Aorta (tissue), 5 donors: ENCODE measurements at places on chromosomes 5 and 9. TPM values are rescaled to one million over a fixed set of nuclear protein-coding genes. Genes with fewer than 3 reads are reported as not detected.

The SLCO6A1 gene
- 0.75 TPM for total RNA-seq

The ADAMTS16 gene
- 0.81 TPM for total RNA-seq

The DMRT3 gene
- total RNA-seq = 1.2 TPM

The INSYN2B gene
- 0.10 TPM for total RNA-seq

The TMEM232 gene
- 2.5 TPM for total RNA-seq

- no peak for DNase-seq
These were observed 107.9 kb upstream of the RAPGEF1 start for GRCh38 chr9:131847665-131848354.

DNA sequence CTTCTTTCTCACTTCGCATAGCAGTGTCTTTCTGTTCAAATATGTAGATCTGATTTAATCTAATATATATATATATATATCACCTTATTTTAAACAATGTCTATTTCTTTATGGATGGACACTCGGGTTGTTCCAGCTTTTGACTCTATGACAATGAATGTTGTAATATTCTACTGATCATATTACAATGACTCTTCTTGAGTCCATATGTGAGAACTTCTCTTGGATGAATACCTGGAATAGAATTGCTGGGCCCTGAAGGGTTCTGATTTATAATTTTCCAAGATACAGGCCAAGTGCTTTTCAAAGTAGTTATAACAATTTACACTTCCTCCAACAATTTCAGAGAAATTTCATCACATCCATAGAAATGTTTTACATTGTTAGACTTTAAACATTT, 28.8 kb downstream of the NTRK2 start:
- DNase-seq = no peak

DNA sequence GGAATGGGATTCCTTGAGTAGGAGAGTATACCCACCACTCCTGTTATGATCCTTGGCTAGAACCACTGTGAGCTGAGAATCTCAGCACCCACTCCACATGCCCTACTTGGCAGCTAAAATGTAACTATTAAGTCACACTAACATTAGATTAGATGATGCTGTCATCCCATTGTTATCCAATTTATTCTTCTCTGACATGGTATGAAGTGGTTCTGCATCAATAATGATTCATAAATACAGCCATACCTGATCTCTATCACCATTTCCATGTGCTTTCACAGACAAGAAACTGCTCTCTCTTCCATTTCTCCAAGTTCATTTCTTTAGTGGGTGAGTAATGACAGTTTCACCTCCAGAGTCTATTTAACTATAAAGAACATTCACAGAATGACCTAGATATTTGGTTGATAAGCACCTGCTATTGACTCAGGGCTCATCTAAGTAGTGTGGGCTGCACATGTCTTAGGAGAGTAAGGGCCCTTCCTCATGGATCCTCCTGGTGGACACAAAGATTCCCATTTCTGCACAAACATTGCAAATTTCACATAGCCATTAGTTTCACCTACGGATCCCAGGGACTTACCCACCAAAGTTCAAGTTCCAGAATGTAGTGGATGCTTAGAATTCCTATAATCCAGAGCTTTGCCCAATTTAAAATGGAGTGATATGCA, 187.9 kb downstream of the EBF1 start:
- no peak for DNase-seq

- no peak for DNase-seq
These were observed 71.0 kb downstream of the NREP start for GRCh38 chr5:111685969-111686368.

DNA sequence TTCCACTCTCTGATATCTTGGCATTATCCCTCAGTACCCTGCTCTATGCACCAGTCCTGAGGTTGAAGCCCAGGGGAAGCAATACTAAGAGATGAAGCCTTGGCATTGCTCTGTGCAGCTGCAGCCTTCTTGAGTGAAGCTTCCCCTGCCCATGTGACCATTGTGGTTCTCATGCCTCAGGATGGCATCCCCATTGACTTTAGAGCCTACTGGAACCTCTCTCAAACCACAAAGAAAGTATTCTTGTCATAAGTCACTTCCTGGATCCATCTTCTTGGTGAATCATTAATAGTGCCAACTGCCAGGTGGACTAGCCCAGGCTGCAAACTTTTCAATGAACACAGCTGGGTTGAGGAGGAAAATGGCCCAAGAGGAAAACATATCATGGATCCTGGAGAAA, 283.9 kb upstream of the RFX3 start:
- no peak for DNase-seq

DNA sequence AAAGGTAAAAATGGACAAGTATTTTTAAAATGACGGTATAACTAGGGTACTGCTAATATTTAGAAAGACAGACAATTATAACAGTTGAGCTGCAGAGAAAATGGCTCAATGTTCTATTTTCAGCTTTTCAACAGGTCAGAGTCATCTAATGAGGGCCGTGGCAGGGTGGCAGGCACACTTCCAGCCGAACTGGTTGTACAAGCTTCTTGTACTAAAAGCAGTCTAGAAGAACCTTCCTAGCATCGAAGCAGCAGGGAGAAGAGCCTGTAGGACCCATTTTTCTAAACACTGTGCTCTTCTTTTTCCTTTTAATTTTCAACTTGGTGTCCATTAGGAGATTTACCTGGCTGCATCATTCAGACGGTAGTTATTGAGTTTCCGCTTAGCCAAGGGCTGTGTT, 85.6 kb downstream of the SLC28A3 start:
- DNase-seq = no peak

GRCh38 chr5:108898707-108899106, 151.0 kb downstream of the FER start:
- DNase-seq = no peak

DNA sequence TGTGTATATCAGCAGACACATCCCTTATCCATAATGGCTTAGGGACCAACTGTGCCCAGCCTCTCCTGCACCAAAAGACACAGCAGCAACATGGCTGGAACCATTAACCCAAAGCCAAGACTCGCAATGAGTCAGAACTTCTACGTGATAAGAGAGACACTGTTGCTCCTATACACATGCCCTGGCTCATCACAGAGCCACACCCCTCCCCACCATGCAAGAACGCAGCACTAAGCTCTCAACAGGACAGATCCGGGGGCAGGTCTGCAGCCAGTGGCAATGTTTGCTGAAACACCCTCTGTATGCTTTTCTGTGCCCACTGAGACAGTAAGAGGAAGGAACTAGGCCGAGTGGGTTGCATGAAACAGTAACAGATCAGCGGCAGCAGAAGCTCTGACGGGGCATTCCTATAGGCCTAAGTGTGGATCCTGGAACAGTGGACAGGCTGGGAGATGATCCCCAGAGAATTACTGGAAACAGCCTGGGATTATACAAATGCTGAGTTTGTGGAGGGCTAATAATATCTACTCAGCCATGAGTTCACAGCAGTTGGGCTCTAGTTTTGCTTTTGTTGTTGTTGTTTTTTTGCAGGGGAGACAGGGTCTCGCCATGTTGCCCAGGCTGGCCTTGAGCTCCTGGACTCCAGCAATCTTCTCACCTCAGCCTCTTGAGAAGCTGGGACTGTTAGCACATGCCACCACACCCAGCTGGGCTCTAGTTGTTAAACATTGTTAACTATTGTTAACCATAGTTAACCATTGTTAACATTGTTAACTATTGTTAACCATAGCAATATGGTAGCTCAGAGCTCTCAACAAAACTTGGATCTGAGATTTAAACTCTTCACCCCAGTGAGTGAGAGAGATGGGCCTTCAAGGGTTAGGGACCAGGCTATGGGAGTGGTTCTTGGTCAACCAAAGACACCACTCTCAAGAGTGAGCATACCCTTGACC, 41.0 kb downstream of the B4GALT1 start:
- no peak for DNase-seq

GRCh38 chr5:96150007-96150406, 188.4 kb upstream of the ELL2 start:
- DNase-seq = no peak

GRCh38 chr5:40991981-40992559, 79.1 kb downstream of the MROH2B start:
- DNase-seq = no peak

- DNase-seq = no peak
These were observed 2126.3 kb upstream of the ACO1 start for GRCh38 chr9:30258094-30258493.

- DNase-seq = no peak
These were observed 882.6 kb downstream of the PTPRD start for GRCh38 chr9:9730174-9730573.

DNA sequence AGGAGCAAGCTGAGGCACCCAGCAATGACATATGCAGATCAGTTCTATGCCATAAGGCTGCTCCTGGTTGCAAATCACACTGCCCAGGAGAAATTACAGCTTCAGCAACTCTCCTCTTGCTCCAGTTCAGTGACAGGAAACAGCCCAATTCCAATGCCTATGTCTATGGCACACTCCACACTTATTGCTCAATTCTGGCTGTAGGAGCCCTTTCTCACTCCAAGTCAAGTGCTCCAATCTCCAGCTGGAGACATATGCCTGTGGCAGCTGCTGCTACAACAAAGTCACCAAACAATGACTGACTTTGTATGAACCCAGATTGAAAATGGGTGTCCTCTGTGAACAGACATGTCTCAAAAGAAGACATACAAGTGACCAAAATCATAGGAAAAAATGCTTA, 31.8 kb upstream of the PLCXD3 start:
- no peak for DNase-seq
